ENCODE measurements at places on chromosomes 6 and 20.

DNA sequence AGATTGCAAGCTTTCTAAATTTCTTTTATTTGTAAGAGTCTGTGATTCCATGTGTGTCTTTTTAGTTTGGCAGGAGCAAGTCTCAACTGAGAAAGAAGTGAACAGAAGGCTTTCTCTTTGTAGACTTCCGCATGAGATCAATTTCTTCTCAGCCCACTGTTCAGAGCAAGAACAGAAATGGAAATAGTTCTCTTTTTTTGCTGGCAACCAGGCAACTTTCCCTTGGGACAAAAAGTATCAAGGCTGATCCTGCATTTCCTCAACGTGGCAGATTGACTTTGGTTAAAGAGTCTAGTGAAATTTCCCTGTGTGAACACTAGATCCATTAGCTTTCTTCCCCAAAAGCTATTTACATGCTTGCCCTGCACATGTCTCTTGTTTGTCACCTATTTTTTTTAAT is 46.8 kb upstream of the JAG1 start:
- DNase-seq, result no peak

DNA sequence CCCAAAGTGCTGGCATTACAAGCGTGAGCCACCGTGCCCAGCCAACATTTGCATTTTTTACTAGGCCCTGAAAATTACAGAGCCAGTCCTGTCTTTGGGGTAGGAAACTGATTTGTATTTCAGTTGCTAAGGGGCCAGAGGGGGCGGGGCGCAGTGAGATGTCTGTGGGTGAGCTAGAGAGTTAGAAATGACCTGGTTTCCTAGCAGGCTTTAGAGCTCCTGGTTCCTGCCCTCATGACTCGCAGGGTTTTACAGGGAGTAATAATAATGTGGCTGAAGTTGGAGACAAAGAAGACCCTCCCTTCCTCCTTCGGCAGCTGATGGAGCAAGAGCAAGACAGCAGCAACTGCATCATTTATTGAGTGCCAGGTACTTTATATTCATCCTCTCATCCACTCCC is 131.5 kb downstream of the TFAP2C start:
- DNase-seq, result no peak

- no peak for DNase-seq
These were observed 6.7 kb downstream of the KCNK15 start for GRCh38 chr20:44752099-44752931.

DNA sequence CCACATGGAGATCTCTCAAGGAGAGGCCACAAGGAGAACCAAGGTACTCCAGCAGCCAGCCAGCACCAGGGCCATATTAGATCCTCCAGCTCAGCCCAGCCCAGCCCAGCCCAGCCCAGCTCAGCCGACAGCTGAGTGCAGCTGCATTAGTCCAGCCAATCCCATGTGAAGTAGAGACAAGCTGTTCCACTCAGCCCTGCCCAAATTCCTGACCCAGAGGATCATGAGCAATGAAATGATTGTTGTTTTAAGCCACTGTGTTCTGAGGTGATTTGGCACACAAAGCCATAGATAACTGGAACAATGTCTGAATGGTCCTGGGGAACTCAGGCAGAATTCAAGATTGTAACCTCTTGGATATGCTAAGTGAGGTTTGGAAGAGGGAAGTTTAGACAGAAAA is 59.5 kb upstream of the BMP2 start:
- DNase-seq, result no peak

GRCh38 chr6:84967389-84967788 is 203.0 kb upstream of the TBX18 start:
- no peak for DNase-seq

GRCh38 chr20:23059846-23060245 is 10.4 kb upstream of the THBD start:
- no peak for DNase-seq

GRCh38 chr6:43943781-43944250 is 173.8 kb downstream of the VEGFA start:
- DNase-seq, result no peak

DNA sequence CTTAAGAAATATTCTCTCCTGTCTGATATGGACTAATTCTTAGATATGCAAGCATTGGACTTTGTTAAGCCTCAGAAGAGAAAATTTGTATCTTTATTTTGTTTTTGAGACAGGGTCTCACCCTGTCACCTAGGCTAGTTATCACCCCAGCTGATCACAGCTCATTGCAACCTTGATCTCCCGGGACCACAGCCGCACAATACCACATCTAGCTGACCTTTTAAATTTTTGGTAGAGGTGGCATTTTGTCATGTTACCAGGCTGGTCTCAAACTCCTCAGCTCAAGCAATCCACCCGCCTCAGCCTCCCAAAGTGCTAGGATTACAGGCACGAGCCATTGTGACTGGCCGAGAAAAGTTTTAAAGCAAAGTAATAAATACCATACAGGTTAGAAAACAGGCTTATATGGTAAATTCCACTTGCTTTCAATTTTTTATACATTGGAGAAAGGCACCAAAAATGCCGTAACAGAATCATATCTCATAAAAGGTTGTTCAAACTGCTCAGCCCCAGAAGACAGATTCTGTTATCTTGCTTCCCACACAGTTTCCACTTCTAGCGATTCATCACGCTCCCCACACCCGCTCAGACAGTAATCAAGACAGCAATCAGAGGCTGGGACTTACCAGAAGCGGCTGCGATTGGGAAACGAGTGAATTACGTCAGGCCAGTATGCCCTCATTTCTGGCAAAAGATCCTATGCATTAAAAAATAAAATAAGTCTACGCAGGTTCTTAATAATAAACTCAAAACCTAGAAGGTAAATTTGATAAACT is 13.8 kb downstream of the RNASET2 start:
- DNase-seq, result peak; percentile 72

- DNase-seq, result no peak
These were observed 5.9 kb downstream of the CALHM6 start for GRCh38 chr6:116467096-116467495.

GRCh38 chr20:42192321-42192720 is 574.1 kb upstream of the CHD6 start:
- DNase-seq, result no peak

DNA sequence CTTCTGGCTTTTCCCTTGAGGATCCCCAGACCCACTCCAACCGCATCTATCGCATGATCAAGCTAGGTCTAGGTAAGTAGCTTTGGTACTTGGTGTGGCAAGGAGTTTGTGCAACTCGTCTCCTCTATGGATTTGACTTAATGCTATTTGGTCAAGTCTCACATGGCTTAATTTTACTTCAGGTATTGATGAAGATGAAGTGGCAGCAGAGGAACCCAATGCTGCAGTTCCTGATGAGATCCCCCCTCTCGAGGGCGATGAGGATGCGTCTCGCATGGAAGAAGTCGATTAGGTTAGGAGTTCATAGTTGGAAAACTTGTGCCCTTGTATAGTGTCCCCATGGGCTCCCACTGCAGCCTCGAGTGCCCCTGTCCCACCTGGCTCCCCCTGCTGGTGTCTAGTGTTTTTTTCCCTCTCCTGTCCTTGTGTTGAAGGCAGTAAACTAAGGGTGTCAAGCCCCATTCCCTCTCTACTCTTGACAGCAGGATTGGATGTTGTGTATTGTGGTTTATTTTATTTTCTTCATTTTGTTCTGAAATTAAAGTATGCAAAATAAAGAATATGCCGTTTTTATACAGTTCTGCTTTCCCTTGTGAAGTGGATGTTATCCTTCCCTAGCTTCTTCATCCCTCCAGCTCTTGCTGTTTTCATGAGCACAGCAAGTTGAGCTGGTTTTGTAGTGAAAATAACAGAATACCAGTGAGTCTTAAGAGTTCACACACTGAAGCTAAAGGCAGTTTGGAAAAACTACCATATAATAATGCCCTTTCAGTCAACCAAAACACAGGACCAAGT is 3.8 kb downstream of the SLC35B2 start:
- DNase-seq, result peak; percentile 53

- no peak for DNase-seq
These were observed 372.8 kb downstream of the BTBD9 start for GRCh38 chr6:38266921-38267354.

DNA sequence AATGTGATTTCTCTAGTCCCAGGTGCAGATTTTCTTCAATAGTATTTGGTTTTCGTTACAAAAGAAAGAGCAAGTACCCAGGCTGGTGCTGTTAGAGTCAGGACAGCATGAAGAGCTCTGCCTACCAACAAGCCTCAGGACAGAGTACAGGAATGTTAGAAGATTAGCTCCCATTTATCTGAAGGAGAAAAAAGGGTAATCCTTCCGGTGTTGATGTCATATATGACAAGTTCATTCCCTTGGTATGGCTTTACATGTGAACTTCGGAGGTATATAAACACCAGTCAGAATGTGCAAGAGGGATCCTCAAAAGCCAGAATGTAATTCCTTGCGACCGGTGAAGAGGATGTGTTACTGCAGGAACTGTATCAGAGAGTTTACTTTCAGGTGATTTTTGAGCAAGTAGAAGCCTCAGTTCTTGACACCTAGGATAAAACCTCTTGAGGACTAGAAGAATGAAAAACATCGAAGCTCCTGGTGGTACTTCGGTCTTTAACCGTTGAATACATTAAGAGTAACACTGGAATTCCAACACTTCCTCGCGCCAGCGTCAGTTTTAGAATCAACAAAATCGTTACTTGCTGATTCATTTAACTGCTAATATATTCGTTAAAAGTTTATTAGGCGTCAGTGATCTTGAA is 194.2 kb upstream of the ZNF184 start:
- DNase-seq, result no peak

GRCh38 chr6:88983532-88983931 is 20.1 kb upstream of the RNGTT start:
- no peak for DNase-seq

DNA sequence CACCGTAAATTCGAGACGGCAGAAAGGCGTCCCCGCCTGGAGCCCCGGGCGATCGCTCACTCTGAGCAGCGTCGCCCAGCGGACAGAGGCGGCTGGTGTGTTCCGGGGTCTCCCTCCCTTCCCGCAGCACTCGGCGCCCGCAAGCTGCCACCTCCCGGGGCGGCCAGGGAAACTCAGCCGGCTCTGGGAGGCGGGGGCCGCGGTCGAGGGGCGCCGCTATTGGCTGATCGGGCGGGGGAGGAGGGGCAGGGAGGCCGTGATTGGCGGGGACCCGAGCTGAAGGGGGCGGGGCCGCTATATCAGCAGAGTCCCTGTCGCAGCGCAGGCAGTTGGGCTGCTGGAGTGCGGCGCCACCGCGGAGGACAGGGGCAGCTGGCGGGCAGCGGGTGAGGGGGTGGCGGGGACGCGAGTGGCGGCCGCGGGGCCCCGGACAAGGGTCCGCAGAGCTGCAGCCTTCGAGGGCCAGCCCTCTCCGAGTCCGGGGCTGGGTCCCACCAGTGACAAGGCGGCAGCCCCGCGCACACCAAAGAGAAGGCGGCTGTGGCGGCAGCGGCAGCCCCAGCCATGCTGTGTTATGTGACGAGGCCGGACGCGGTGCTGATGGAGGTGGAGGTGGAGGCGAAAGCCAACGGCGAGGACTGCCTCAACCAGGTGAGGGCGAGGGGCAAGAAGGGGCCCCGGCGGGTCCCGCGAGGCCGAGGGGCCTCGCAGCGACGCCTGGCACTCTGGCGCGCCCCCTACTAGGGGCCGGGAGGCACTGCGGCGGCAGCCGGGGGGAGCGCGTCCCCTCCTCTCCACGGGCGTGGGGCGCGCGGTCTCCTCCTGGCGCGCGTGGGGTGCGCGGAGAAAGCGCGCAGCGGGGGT is at the start of gene MYLIP:
MYLIP (plus strand) TSS at position 328 of the 864 bp plus-strand sequence; CDS start at position 565, 237 bp downstream.
- DNase-seq, result peak; percentile 95

- DNase-seq, result no peak
These were observed 302.0 kb upstream of the PLCB4 start for GRCh38 chr20:8766868-8767390.

GRCh38 chr6:119446609-119447008 is 97.0 kb upstream of the MAN1A1 start:
- DNase-seq, result no peak

DNA sequence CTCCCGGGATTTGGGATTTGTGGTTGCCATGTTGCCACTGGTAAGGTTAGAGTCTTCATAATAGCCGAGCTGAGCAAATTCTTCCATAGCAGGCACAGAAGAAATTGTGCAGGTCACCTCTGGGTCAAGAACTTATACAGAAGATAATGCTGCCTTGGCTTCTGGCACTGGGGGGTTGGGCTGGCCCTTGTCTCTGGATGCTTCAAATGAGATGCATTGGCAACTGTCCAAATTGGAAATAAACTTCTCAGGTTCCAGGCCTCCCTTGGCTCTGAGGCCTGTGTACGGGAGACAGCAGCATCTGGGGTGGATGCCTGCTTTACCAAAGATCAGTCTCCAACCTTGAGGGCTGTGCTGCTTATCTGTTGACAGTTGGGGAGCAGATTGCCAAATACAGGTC is 26.2 kb downstream of the MYO6 start:
- no peak for DNase-seq

GRCh38 chr6:166907871-166908806 is 48.2 kb downstream of the RNASET2 start:
- DNase-seq, result no peak

DNA sequence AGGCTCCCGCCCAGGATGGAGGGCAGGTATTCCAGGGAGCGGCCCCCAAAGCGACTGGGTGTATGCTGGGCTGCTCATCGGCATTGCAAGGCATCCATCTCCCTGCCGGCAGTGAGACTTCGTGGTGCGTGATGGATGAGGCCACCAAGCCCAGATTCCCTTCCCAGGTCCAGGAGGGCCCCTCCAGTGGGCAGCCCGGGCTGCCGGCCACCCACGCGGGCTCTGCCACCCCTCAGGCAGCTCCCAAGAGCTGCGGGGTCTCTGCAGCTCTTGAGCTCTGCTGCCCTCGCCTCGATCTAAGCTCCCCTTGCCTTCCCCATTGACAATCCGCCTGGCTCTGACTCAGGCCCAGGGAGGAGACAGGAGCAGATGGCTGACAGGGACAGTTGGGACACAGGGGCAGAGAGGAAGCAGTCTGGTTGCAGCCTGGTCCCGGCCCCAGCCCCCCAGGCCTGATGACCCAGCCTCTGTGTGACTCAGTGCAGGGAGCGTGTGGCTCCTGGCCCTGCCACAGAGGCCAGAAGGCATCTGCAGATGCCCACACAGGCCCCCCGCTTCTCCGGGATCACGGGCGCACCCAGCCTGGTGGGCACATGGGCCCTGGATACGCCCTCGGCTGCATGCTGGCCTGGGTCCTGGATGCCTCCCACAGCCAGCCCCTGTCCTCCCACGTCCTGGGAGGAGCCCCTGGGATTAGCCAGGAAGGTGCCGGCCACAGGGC is 33.0 kb downstream of the SLCO4A1 start:
- DNase-seq, result no peak

GRCh38 chr20:36217226-36217625 is 19.1 kb upstream of the AAR2 start:
- no peak for DNase-seq

GRCh38 chr20:10590950-10591671 is 82.7 kb downstream of the JAG1 start:
- no peak for DNase-seq

Measured in central memory CD4-positive, alpha-beta T cell (primary cell).